ENCODE measurements at places on chromosomes 2 and 18. TPM values are rescaled to one million over a fixed set of nuclear protein-coding genes. Genes with fewer than 3 reads are reported as not detected.

The SERPINB11 gene
- not detected for total RNA-seq

The PSTPIP2 gene
- 9.7 TPM for total RNA-seq

The TCF23 gene
- total RNA-seq = not detected

The DSG2 gene
- total RNA-seq = 12.7 TPM

The LDLRAD4 gene
- 0.36 TPM for total RNA-seq

The SULT6B1 gene
- not detected for total RNA-seq

The EFR3B gene
- total RNA-seq = 0.43 TPM

The CIDEA gene
- not detected for total RNA-seq

The GKN1 gene
- total RNA-seq = not detected

The VWA3B gene
- total RNA-seq = not detected

The ERICH2 gene
- total RNA-seq = not detected

The CAB39 gene
- total RNA-seq = 34.2 TPM

The GALNT3 gene
- 7.7 TPM for total RNA-seq

The PDE1A gene
- total RNA-seq = 7.0 TPM

The HOXD9 gene
- total RNA-seq = 2.3 TPM

The CFAP65 gene
- not detected for total RNA-seq

The TMEM169 gene
- total RNA-seq = not detected

DNA sequence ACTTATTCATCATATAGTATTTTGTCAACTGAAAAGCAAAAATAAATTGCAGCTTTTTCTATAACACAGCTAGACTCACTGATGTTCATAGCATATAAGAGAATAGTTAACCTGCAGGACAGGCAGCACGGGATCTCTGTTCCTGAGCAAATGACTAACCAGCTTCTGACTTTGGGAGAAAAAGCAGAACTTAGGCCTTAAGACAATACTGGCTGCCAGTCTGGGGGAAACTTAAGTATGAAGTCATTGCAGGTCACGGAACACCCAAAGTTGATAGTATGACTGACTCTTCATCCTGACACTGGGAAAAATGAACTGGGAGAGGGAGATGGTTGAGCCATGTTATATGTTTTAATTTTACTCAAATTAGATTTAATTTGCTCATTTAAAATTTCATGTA lies 113.0 kb downstream of the DPP4 start:
- DNase-seq = no peak

DNA sequence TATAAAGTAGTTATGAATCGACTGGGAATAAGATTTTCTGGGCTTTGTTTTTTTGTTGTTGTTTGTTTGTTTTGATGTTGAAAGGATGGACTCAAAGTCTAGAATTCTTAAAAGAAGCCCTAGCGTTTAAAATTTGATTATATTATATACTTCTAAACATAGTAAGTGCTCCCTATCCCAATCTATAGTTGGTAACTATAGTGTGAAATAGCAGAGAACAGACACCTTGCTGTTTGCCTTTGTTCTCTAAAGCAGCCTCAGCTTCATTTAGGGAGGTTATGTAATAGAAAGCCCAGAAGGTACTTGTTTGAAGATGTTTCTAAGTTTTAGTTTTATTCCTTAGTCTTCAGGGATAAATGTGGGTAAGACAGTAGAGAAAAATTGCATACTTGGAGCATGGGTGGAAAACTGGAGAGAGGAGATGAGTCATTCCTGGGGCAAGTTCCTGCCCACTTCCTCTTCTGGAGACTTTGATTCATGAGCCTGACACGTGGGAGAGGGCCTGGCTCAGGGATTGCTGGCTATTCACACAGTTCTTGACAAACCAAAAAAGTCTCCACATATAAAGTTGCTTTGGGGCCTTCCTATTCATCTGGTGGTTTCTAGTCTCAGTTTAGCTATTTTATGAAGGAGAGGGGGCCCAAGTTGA lies 131.9 kb downstream of the MYO1B start:
- peak; percentile 91 for DNase-seq

DNA sequence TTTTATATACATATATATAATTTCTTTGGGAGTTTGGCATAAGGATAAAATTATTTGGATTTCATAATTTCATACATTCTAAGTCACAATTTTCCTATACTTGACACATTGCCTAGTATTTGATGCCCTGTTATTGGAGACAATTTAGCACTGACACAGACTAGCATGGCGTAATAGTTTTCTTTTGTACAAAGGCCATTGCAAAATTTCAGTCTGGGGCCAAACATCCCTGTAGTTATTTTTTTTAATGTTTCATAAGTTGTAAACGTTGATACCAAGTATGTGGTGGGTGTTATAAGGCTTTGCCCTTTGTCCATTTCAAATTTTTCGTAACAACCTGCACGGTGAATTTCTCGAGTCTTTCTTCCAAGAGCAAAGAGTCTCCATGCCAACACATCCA lies 95.7 kb upstream of the NRP2 start:
- DNase-seq = no peak

DNA sequence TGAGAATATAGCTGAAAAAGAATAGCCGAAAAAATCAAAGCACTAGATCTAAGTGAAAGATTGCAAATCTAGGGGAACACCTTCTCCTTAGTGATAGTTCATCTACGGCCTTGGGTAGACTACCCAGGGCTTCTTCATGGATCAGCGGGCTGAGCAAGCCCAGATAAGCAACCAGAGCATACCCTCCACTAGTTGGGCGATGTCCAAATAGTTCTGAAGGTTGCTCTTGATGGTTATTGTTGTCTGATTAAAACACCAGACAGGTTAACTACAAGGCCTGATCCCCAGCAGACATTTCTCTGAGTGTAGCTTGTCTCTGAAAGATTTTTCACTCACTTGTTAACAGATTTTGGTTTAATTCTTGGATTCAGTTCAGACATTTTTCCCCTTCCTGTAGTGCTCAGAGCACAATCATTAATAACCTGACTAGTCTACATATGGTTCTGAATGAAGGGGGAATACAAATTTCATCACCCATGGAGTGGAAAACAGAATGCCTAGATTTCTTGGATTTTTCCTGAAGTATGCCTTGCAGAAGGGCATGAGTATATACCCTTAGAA lies 99.6 kb downstream of the BABAM2 start:
- DNase-seq = no peak

- peak; percentile 23 for DNase-seq
Observed at GRCh38 chr2:160491911-160492371, 1.7 kb downstream of the RBMS1 start.

- no peak for DNase-seq
Observed at GRCh38 chr2:160270571-160271113, 70.6 kb upstream of the ITGB6 start.

DNA sequence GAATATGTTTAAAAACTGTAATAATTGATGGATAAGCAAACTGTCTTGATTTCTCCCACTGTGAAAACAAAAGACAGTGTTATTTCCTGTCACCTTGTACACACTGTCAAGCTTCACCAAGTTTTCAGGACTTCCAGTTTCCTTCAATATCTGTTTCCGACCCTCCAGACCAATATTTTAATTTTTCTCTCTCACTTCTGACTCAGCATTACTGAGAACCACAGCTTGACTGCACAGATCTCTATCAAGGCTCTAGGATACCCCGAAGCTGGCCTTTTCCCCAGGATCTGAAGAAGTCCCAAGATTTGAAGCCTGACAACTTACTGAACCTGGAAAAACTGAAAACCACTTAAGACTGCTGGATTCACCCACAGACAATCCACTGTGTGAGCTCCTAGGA lies 13.2 kb upstream of the SULT1C3 start:
- DNase-seq = no peak

- no peak for DNase-seq
Observed at GRCh38 chr2:10521356-10522169, 73.4 kb upstream of the ODC1 start.

GRCh38 chr2:171491292-171491691 lies 31.0 kb upstream of the CYBRD1 start:
- no peak for DNase-seq

DNA sequence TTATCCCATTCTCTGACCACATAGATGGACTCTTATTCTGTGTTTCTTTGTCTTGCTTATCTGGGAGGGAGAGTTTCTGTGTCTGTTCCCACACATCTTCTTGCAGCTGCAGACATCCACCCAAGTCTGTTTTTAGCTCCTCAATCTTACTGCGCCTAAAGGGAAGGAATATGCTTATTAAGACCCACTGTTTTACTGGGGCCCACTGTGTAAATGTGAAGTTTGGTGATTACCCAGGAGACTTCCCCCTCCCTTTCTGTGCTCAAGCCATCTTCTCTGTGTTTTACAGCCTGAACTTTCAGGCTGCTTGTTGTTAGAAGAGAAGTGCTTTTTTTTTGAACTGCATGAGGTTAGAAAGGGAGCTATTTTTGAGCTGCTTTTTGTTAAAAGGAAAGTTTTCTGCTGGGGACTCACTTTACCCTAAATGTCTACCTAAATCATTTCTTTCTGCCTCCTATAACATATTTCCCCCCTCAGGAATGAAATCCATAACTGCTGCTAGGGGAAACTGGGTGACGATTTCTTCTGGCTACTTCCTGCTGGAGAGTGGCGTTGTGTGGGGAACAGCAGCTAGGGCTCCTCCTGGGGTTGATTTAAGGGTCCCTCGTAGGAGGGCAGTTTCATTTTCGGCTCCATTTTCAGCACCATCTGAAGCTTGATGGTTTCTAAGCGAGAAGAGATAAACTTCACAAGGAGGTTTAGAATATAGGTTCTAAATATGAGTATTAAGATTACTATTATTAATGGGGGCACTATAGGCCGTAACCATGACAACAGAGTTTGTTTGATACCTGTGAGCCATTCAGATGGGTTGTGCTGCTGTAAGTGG lies 39.5 kb upstream of the GMCL1 start:
- no peak for DNase-seq

DNA sequence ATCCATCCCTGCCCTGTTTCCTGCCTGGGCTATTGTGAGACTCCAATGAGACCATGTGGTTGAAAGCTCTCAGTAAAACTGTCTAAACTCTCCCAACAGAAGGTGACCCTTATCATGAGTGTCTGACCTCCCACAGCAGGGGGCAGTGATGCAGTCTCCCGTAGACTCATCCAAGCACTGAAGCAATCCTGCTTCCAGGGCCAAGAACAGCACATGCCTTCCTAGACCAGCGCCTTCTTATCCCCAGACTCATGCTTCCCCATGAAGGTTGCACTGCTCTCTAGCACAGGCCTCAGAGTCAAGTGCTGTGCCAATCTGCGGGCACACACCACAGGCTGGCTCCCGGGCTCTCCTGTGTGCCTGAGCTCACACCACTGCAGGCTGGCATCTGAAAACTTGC lies 112.3 kb downstream of the TNS1 start:
- DNase-seq = peak; percentile 94

GRCh38 chr2:175464311-175464670 lies 282.8 kb upstream of the ATP5MC3 start:
- DNase-seq = no peak

- no peak for DNase-seq
Observed at GRCh38 chr2:172996387-172996961, 79.2 kb upstream of the MAP3K20 start.

DNA sequence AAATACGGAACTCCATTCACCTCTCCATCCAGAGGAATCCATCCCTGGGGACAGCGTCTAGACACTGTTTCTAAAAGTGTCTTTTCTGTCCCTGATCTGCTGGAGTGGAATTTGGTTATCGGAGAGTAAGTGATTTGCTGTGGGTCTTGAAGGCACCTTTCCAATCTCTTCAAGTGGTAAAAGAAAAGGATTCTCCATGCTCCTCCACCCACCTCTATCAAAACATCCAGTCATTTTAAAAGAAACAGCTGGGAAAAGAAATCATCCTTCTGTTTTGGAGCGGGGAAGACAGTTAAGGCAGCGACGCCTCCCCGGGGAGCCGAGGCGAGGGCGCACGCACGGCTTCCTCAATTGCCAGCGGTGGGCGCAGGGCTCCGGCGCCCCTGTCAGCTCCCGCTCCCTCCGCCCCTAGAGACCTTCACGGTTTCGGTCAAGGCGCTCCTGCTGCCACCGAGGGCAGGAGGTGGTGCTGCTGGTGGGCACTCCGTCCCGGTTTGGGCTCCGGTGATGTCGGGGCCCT lies 547 bp downstream of the SLC35F5 start:
- no peak for DNase-seq

GRCh38 chr2:164600763-164601162 lies 20.5 kb downstream of the GRB14 start:
- no peak for DNase-seq

GRCh38 chr2:167784084-167784425 lies 463.3 kb downstream of the STK39 start:
- DNase-seq = peak; percentile 1

DNA sequence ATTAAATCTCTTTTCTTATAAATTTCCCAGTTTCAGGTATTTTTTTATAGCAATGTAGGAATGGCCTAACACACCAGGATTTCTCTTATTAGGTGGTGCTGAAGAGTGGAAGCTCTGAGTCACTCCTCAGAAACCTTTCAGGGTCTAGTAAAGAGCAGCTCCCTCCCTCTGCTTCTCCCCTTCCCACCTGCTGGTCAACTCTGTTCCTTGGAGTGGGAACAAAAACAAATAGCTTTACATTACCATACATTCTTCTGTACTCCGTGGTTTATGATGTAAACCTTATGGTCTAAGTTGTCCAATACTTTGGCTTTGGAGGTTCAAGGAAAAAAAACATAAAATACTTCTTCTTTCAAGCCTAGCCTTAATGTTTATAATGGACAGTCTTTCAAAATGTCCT lies 2.7 kb upstream of the IL1R1 start:
- no peak for DNase-seq

- peak; percentile 71 for DNase-seq
Observed at GRCh38 chr2:10454505-10454904, 6.4 kb upstream of the ODC1 start.

GRCh38 chr2:158154596-158154995 lies 52.9 kb downstream of the UPP2 start:
- DNase-seq = no peak

DNA sequence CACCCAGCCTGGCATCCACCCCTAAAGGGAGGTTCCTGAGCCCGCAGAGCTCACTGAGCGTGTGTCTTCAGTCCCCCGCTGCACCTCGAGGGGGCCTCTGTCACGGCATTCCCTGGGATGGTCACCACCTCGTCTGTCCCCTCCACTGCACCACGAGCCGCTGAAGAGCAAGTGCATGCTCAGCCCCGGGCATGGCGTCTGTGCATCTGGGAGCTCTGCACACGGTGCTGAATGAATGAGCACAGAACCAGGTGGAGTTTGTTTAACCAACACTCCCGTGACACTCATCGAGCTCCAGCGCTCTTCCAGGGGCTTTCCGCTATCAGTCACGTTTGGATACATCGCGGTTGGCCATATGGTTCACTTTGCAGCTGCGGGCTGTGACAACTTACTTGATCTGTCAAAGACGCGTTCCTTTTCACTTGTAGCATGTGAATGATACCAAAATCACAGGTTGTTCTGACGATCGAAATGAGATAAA lies 9.2 kb downstream of the ALLC start:
- DNase-seq = no peak

GRCh38 chr18:9153256-9153655 lies 16.7 kb downstream of the ANKRD12 start:
- no peak for DNase-seq

- no peak for DNase-seq
Observed at GRCh38 chr2:105417857-105418436, 19.1 kb upstream of the FHL2 start.

- peak; percentile 24 for DNase-seq
Observed at GRCh38 chr2:234288974-234289455, 207.9 kb downstream of the ARL4C start.

DNA sequence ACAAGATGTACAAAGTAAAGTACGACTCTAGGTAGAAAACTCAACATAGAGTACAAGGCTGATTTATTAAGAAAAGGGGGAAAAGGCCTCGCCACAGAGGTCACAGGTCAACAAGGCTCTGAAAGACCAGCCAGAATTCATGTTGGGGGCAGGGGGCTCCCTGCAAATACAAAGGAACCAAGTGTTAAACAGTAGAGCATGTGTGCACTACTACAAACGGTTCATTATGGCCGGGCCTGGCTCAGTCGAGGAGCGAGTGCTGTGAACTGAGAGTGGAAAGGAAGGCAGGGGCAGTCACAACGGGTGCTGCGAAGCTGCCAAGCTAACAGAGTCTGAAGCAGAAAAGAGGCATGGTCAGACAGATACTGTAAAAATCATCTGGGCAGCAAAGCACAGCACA lies 77.1 kb downstream of the MBOAT2 start:
- DNase-seq = no peak

Measured in MG63 (cell line).